ENCODE measurements at places on chromosomes 3 and 15. TPM values are rescaled to one million over a fixed set of nuclear protein-coding genes. Genes with fewer than 3 reads are reported as not detected.

GRCh38 chr3:195467641-195468390 lies 25.0 kb upstream of the ACAP2 start:
- no peak for DNase-seq

GRCh38 chr3:133986311-133986710 lies 43.4 kb downstream of the SLCO2A1 start:
- no peak for DNase-seq

DNA sequence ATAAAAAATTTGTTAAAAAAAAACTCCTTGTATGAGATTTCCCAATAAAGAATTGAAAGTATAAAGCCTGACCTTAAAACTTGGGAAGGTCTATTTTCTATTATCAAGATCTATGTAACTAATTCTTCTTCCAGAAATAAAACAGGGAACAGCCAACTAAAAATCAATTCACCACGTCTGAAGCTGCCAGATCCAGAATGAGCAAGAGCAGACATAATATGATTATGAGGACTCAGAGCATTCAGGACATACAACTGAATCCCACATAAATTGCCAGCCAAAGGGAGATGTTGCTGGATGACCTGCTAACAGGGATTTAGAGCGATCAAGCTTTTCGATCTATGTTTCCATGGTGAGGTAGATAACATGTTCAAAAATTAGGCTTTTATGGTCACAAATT lies 1151.3 kb upstream of the CADM2 start:
- no peak for DNase-seq

DNA sequence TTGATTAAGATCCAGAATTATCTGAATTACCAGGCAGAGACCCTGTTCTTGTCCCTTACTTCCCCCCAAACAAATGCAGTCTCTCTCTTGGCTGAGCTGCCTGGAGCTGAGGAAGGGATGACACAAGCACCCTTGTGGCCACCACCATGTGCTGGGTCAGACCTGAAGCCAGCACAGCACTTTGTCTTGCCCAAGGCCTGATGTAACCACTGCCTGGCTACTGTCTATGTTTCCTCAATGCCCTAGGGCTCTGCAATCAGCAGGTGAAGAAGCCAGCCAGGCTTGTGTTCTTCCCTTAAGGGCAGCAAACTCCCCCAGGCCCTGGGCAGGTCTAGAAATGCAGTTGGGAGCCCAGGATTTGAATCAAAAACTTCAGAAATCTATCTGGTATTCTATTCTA lies 15.8 kb upstream of the CASR start:
- no peak for DNase-seq

DNA sequence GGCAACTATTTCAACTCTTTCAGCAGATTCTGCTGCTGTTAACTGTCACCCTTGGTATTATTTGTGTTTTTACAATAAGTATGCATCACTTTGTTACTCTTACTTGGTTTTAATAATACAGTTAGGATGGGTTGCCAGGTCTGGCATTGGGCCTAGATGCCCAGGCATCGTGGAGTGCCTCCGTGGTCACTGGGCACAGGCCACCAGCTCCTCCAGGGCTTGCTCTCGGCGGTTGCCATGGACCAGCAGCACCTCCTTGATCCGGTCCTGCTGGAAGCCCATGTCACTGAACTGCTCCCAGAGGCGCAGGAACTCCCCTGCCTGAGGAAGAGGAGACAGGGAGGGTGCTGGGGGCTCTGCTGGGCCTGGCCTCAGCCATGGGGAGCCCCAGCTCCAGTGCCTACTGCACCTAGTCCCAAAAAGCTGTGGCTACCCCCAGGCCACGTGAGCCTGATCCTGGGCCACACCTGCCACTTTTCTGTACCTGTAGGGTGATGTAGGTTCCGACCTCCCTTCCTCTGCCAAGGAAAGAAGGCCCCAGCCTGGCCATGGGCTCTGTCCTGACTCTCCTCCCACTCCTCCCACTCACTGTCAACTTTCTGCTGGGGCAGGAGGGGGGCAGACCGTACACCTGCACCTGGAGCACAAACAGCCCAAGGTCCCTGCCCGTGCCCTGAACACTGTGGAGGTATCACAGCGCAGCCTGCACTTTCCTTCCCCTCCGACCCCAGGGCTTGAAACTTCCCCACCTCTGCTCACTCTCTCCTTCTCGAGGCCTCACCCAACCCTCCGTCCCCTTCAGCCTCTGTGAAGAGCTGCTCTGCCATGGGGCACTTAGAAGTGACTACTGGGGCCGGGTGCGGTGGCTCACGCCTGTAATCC lies 16.6 kb downstream of the KBTBD13 start:
- no peak for DNase-seq

- DNase-seq, result no peak
Measured at GRCh38 chr3:77234004-77234403, 194.1 kb downstream of the ROBO2 start.

DNA sequence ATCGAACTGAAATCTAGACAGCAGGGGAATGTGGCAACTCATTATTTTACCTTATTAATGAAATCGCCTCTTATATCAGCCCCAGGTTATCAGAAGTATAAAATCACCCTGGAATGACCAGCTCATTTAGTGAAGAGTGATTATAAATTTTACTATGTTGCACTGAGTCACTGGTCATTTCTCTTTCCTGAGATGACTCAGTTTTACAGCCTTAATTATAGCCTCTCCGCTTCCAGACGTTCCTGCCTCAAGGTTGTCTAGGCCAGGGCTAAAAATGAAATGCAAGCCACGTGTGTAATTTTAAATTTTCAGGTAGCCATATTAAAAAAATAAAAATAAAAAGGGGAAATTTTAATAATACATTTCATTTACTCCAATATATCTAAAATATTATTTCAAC lies 33.3 kb downstream of the DET1 start:
- no peak for DNase-seq

GRCh38 chr15:98610991-98611390 lies 37.3 kb upstream of the IGF1R start:
- no peak for DNase-seq

DNA sequence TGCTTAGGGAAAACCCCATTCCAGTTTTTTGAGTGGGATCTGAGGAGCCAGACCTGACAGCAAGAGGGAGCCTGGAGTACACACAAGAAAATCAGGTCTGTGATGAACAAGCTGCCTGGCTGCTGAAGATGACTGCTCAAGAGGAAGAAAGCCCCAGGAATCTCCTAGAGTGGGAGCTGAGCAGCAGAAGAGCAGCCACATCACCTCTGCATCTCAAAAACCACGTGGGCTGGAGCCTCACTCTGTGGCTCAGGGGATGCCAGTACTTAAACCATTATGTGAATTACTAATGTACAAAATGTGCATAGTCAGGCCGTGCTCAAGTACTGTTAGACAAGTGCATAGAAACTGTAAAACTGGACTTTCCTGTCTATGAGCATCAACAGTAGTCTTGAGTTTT lies 52.4 kb downstream of the SLC9A9 start:
- DNase-seq, result no peak

- peak; percentile 92 for DNase-seq
Measured at GRCh38 chr3:168249550-168250414, 154.1 kb upstream of the GOLIM4 start.

The NTRK3 gene
- polyA plus RNA-seq, result 8.9 TPM
